ENCODE measurements at places on chromosomes 12 and 14.

GRCh38 chr12:116694653-116695463 lies 43.0 kb downstream of the SPRING1 start:
- DNase-seq = no peak

DNA sequence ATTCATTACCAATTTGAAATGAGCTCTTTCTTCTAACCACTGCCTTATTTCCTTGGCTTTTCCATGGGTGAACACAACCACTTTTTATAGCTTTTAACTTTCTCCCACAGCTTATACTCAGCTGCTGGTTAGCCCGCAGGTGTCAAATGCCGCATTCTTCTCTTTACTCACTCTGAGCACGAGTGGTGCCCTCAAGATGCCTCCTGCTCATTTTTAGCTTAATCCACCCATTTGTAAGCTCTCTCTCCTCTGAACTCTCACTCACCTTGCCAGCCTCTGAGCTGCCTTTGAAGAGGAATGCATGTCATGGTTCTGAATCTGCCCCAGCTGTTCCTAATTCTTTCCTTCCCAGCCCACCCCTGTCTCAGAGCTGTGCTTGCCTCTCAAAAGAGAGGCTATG lies 449.4 kb upstream of the PRICKLE1 start:
- DNase-seq = no peak

DNA sequence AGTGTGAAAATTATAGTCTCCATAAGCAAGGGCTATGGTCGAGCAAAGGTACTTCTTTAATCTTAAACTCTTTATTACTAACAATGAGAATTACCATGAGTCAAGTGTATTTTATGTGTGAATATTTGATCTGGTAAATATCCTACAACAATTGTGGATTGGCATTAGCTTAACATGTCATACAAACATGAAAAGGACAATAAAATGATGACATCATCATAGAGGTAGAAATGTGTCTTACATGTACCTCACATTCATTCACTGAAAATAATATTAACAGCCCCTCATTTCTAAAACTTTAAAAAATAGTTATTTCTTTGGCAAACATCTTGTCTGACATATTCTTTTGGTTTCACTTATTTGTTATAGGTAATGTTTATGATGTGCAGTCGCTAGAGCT lies 355.0 kb downstream of the NAV3 start:
- DNase-seq = no peak

DNA sequence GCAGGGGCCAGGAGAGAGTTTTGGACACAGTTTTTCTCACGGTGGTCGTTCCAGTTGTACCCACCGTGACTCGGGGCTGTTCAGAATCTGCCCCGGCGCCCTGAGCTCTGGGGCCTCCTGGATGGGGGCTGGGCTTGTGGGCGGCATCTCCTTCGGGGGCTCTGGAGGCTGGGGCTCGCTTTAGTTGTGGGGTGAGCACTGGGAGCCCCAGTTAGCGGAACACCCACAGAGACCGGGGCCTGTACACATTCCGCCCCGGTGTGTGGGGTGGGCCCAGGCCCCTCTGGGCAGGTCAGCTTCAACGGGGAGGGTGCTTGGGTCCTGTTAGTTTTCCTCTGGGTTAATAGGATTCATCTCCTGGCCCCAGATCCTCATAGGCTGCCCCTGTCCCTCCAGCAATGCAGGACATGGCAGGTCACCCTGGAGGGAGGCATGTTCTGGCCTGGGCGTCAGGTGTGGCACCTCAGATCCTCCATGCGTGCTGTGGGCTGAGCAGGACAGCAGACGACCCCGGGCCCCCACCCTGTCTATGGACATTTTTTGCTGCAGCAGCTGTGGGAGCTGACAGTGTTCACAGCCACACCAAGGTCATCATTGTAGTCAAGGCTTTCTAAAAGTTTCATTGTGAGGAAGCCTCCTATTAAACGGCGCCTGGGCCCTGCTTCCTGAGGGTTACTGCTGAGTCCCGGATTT lies 393.2 kb downstream of the TMEM121 start:
- no peak for DNase-seq

- no peak for DNase-seq
These were observed 81.4 kb downstream of the TMTC3 start for GRCh38 chr12:88223519-88223918.

DNA sequence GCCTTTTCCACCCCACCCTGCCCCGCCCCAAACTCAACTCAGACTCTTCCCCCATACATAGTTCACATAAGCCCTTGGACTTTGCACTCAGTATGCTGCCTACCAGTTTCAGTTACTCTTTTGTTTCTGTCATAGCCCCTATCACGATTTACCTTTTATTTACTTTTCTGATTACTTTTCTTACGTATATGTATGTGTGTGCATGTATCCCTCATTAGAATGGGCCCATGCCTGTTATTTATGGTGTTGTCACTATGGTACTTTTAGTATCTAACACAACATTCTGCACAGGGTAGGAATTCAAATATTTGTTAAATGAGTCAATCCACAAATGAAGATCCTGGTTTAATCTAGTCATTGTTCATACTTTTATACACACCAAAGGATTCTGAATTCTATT lies 16.5 kb upstream of the LUM start:
- no peak for DNase-seq

DNA sequence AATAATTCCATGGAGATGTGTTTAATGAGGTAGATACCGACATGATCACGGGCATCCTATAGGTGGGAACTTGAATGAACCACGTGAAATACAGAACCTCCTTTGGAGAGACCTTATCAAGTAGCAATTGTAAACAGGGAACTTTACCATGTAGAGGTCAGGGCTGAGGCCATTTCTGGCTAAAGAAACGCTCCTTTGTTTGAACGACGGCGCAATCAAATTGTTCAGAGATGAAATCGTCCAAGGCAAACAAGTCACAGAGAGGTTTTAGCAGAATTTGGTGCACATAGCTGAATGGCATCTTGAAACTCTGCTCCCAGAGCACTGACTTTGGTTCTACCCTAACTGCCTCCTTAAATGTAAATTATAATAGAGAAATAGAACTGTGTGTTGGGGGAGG lies 9.8 kb downstream of the PRIMA1 start:
- no peak for DNase-seq

DNA sequence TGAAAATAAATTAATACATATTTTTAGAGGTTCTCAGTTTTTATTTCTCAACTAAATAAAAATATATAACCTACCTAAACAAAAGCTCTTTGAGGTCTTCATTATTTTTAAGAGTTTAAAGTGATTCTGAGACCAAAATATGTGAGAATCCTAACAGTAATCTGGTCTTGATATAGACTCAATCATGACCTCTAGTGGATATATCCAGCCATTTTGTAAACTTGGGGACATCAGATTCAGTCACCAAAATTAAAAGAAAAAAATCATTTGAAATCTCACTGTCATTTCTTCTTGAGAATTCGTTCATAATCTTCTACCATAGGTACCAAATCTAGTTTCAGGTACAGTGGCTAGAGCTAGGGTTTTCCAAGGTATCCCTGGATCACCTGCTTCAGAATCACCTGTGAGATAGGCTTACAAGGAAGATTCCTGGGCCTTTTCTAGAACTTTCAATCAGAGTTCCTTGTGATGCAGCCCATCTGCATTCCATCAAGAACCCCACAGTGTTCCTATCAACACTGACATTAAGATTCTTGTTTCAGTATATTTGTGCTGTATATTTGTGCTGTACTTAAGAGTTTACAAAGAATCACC lies 214.9 kb downstream of the ADAMTS20 start:
- no peak for DNase-seq

GRCh38 chr14:85934886-85935254 lies 404.9 kb downstream of the FLRT2 start:
- DNase-seq = no peak
